ENCODE measurements at places on chromosomes 12 and 14. TPM values are rescaled to one million over a fixed set of nuclear protein-coding genes. Genes with fewer than 3 reads are reported as not detected.

DNA sequence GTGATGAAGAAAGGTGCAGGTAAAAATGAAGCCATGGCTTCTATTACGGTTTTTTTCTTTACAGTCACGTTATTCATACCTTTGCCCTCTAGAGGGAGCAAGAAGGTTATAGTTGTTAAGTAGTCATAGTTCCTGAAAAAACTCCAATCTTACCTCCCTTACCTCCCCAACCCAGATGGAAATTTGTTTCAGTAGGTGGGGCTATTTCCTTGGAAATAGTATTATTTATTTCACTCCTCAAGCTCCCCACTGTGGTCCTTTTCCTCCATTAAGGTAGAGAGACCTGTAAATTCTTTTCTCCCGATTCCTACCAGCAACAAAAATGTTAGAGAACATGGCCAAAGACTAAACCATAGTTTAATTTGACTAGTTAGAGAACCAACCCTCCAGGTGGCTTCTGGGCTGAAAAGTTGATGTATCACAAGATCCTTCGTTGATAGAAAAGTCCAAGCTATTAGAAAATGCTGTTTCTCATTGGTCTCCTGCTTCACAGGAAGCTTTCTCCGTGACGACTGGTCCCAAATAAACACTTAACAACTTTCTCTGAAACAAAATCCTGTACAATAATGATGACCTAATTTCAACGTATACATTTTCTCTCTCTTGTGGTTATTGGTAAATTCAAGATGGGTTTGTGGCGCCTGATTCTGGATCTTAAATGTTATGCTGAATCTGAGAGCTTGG, 43.5 kb downstream of the TMX1 start:
- DNase-seq, result no peak

GRCh38 chr14:36915081-36915480, 253.4 kb downstream of the PAX9 start:
- no peak for DNase-seq

GRCh38 chr12:69275471-69275891, 36.1 kb downstream of the CPSF6 start:
- DNase-seq, result no peak

GRCh38 chr14:23464700-23465099, 4.8 kb upstream of the NGDN start:
- no peak for DNase-seq

- DNase-seq, result no peak
Observed at GRCh38 chr12:78835493-78835892, 29.1 kb upstream of the SYT1 start.

GRCh38 chr14:101812071-101812470, 50.6 kb downstream of the PPP2R5C start:
- DNase-seq, result no peak

- DNase-seq, result no peak
Observed at GRCh38 chr12:4036671-4037271, 163.6 kb upstream of the PARP11 start.

DNA sequence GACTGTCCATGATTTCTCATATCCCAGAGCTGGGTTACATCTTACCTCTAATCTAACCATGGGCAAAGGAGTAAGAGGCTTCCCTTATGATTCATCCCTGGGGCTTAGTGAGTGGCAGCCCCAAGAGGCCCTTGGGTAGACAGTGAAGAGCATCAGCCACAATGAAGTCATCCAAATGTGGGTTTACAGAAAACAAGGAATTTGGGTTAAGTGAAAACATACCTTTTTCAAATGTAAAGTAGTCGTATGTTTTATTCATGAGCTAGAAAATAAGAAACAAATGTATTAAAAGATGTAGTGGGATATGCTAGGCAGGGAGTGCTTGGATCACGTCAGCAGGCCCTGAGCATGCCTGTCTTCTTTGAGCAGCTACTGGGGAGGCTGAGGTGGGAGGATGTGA, 54.0 kb upstream of the ELK3 start:
- DNase-seq, result no peak

The PRPH gene
- total RNA-seq, result not detected

GRCh38 chr12:90399357-90399756, 555.6 kb downstream of the CCER1 start:
- DNase-seq, result no peak

DNA sequence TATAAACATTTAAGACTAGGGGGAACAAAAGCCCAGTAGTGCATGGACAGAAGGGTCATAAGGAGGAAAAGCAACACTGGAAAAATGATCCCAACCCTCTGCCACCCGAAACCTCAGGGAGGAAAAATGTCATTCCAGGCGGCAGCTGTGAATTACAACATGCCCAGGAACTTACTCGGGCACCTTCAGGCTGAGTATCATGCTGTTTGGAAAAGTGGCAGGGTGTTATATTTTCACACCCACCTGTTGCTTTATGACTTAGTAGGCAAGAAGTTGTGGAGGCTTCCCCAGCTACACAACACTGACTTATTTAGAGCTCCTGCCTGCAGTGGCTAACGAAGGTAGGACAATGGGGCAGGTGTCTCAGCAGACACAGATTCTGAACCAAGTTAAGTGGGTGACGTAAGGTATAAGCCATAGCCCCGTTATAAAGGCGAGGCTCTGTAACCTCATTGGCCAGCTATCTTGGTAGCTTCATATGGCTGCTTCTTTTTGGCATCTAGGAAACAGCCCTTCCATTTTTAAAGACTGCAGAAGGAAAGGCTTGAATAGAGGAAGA, 96.1 kb upstream of the IFNG-AS1 start:
- DNase-seq, result no peak

DNA sequence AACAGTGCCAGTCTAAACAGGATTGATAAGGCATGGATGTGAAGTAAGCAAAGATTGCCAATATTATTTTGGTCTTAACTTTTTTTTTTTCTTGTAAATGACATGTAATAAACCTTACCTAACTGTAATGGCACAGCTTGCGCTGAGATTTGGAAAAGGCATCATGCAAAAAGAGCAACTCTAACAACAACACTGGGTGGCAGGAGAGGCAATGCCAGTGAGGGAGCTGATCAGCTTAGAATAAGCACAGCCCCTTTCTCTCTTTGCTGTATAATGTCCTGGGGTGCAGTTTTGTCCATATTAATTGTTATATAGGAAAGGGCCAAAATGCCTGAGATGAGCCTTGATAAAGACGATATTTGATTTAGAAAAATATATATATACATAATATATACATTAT, 1589.7 kb upstream of the FLRT2 start:
- no peak for DNase-seq

GRCh38 chr12:63924781-63925180, 80.3 kb downstream of the SRGAP1 start:
- DNase-seq, result no peak

DNA sequence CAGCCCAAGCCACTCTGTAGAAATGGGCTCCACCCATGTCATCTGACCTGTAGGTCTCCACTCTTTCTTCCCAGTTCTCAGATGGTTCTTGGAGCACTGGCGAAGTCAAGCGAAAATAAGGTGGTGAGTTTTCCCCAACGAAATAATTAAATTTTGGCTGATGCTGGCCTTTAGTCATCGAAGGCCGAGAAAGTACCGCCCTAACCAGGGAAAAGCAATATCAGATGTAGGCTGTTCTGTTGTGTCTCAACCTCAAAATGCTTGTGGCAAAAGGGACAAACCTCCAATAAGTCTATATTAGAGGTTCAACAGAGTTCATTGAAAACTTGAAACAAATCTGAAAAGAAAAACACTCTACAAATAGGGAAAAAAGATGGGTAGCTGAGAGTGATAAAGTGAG, 48.6 kb upstream of the BCAT1 start:
- DNase-seq, result no peak

GRCh38 chr12:89721291-89721987, 12.8 kb upstream of the ATP2B1 start:
- no peak for DNase-seq

DNA sequence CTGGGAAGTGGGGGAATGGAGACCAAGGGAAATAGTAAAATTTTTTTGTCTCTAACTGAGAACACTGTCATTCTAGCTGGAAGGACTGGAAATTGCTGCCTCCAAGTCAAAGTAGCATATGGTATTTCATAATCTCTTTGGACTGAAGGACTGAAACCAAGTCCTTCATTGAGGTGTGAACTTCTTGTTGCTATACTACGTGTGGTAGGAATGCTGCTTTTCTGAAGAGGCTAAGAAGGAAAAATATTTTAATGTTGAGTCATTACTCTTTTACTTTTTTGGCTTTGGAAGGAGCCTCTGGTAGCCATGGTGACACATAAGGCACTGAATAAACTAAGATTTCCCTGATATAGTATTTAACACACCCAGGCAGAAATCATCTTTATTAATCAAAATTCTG, 465.4 kb downstream of the NPAS3 start:
- DNase-seq, result no peak

The CIDEB gene
- total RNA-seq, result 12.4 TPM

The APOLD1 gene
- 2.7 TPM for total RNA-seq
